ENCODE measurements at places on chromosomes 16 and 17. TPM values are rescaled to one million over a fixed set of nuclear protein-coding genes. Genes with fewer than 3 reads are reported as not detected.

GRCh38 chr17:48393283-48393682, 36.7 kb downstream of the SKAP1 start:
- DNase-seq: no peak

GRCh38 chr16:80536238-80536637, 4.6 kb upstream of the DYNLRB2 start:
- no peak for DNase-seq

DNA sequence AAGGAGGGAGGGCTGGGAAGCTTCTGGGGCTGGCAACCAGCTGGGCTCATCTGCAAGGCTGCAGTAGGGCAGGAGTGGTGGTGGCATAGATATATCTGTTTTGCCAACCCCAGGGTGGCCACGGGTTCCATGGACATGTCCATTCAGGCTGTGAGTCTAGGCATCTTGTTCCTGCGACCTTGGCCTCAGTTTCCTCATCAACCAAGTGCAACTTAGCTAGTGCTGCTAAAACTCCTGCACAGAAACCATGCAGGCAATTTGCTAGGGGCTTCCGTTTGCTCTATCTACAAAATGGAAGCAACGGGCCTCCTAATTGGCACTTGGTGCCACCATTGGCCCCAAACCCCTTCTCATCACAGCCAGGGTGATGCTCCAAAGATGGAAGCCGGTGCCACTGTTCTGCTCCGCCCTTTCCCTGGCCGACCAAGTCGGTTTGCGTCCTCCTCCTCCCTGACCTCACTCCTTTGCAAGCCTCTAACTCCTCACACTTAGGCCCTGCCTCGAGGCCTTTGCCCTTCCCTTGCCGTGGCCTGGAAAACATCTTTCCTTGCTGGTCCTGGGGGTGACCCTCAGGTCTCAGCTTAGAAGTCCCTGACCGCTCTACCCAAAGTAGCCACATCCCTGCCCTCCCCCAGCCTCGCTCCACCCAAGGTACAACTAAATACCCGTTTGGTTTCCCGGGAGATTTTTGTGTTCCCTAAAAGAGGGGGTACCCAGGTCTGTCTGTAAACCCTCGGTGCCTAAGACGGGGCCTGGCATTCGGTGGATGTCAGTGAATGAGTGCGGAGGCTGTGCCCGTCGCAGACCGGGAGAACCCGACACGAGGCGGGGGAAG, 1.2 kb downstream of the SREBF1 start:
- no peak for DNase-seq

DNA sequence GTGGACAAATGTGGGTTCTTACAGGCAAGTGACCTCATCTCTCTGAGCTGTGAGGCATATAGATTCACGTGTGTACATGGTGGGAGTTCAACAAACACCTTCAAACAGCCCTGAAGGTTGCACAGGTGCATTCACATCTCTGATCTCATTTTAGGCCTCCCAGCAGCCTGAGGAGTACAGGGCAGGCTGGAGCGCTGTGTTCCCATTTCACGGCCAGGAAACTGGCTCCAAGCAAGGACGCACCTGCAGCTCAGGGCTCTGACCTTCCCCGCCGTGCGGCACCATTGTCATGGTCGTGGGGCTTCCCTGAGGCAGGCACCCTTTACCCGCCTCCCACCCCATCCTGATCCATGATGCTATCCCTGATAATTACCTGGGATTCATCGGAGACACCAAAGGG, 4.8 kb upstream of the CD300A start:
- no peak for DNase-seq

DNA sequence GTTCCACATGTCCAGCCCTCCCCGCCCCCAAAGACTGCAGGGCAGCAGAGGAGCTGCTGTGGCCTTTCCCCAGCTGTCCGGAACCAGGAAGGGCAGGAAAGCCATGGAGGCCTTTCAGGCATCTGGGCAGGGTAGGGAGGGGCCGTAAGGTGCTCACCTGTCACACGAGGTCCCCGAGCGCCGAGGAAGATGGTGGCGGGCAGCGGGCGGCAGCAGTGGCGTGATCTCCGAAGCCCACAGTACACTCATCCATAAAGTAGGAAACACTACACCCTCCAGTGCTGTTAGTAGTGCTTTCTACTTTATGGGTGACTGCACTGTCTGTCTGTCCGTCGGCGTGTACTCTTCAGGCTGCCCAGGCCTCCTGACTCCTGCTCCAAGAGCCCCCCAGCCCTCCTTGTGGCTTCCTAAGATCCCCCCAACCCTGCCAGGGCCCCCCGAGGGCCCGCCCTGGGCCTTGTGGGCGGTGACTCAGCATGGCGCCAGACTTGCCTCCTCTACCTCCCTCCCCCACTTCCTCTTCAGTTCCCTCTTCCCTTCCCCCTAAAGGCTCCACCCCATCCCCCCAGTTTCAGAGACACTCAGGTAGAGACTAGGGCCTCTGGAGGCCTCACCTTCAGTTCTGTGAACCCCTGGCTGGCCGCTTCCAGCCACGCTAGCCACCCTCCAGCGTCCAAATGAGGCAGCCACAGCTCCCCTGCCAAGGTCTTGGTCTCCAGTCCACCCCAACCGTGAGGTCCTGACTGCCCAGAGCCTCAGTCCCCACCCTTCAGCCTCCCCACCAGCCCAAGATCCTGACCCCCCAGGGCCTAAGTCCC, 2.6 kb upstream of the TSPOAP1 start:
- no peak for DNase-seq

GRCh38 chr17:77474292-77474988, 333.7 kb downstream of the SEC14L1 start:
- no peak for DNase-seq

GRCh38 chr17:73340093-73340596, 28.3 kb upstream of the CDC42EP4 start:
- no peak for DNase-seq

GRCh38 chr17:67224736-67225135, 20.3 kb downstream of the HELZ start:
- DNase-seq: no peak

GRCh38 chr17:17985555-17985954, 12.9 kb downstream of the DRC3 start:
- no peak for DNase-seq

- no peak for DNase-seq
These were observed 19.1 kb downstream of the C16orf95 start for GRCh38 chr16:87297918-87298631.

DNA sequence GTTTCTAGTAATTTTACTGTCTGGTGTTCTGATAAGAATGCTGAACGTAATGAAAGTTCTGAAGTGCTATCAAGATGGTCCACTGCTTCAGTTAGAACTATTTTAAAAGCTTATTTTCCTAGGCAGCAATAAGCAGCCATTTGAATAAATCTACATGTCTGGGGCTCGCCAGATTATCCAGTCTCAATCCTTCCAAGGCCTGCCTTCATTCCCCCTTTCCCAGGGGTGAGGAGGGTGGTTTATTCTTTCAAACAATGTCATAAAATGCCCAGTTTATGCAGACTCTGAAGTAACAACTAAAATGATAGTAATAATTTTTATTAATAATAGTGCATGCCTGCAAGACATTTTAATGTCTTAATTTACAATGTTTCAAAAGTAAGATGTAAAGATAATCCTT, 2.4 kb downstream of the CDH11 start:
- no peak for DNase-seq

- DNase-seq: no peak
These were observed 40.5 kb downstream of the DHRS7B start for GRCh38 chr17:21167303-21167702.

DNA sequence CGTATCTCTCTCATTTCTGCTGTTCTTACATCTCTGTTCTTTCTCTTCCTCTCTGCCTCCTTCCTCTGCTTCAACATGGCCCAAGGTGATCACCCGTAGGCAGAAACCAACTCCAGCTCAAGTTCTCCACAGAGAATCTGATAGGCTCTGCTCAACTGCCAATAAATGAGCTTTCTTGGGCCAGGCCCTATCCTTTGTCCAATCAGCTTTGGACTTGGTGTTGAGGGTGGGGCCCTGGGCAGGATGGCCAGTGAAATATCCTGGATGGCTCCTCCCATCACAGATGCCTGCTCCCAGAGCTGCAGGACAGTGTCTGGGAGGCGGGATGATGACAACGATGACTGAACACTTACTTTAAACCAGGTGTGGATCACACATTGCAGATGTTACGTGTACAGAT, 17.4 kb upstream of the BRD7 start:
- DNase-seq: no peak

DNA sequence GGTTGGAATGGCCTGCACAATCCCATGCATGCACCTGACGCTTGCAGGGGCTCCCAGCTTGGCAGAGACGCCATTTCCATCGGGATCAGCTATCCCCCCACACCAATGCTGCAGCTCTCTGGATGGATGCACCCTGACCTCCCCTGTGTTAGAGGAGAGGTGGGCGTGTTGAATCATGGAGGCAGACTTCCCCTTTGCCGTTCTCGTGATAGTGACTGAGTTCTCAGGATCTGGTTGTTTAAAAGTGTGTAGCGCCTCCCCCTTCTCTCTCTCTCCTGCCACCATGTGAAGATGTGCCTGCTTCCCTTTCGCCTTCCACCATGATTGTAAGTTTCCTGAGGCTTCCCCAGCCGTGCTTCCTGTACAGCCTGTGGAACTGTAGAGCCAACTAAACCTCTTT, 17.8 kb upstream of the KCNH6 start:
- no peak for DNase-seq

GRCh38 chr17:75832164-75832651, 12.0 kb downstream of the UNC13D start:
- no peak for DNase-seq

DNA sequence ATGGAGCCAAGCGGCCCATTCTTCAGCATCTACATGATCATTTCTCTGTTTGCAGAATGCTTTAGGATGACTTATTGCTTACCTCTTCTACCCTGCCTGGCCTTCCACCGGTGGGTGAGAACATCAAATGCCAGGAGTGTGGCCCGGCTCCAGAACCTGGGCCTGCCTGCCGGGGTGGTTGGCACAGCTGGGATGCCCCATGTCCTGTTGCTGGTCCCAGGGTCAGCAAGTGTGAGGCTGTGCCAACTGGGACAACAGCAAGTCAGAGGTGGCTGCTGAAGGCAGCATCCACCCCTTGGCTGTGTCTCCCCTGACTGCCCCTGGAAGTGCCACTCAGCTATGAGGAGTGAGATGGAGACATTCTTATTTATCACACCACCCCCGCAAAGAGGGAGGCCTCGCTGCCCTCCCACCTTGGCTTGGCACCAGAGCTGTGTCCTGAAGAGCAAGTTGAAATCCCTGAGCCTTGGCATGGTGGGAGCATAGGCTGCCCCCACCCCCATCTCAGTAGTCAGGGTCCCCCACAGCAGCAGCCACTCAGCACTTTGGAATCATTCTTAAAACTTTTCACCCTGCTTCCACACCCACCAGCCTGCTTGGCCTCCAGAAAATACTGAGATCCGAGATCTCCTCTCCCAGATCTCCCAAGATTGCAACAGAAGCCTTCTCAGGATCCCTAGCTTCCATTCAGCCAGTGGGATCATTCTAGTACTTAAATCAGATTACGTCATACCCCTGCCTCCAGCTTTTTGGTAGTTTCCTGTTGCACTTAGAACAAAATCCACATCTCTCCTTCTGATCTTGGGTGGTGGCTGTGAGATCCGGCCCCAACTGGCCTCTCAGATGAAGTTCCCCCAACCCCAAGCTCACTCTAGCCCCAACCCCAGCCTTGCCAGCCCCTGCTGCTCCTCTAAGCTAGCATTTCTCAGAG, 127.5 kb downstream of the SOCS1 start:
- DNase-seq: no peak

GRCh38 chr17:19448341-19449268, 37.6 kb downstream of the RNF112 start:
- no peak for DNase-seq

HSD11B2 gene
- 11.7 TPM for total RNA-seq

EXOSC6 gene
- total RNA-seq: 51.3 TPM

SLC12A3 gene
- total RNA-seq: 0.25 TPM

POLR2A gene
- 109 TPM for total RNA-seq

TERB1 gene
- not detected for total RNA-seq

AOC3 gene
- total RNA-seq: 1.6 TPM

Data from dorsolateral prefrontal cortex (tissue), 122 donors.